ENCODE measurements at places on chromosomes 4 and X. TPM values are rescaled to one million over a fixed set of nuclear protein-coding genes. Genes with fewer than 3 reads are reported as not detected.

The HS6ST2 gene
- 0.08 TPM for total RNA-seq

DNA sequence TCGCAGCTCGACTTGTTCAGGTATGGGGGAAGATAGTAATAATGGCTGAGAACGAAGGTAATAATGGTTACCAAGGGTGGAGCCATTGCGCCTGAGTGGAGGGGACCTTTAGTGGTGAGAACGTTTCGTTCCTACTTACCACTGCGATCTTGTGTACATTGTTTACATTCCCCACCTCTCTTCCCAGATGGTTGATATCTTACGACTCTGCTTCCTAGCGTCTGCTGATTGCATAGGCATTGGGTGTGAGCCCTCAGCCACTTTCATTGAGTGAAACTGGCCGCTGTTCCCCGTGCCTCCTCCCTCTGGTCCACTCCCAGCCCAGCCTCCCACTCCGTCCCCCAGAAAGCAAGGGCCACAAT lies 850 bp downstream of the IGBP1 start:
- no peak for DNase-seq

The BEX4 gene
- 30.5 TPM for total RNA-seq

DNA sequence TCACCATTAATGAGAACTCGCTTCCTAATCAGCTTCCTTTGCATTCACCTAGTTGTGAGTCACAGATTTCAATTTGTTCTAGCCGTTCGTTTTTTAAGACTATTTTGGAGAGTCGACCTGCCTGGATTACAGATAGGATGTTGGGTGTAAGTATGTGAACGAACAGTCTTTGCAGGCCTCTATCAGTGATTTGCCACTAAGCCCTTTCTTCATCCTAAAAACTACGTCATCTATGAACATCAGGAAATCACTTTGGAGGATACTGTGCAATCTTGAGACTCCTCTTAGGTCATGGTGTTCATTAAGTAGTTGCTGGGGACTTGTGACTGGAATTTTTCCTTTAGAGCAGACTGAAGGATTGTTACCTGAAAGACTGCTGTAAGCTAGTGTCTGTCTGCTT lies 1.1 kb downstream of the POLA1 start:
- DNase-seq, result no peak

- no peak for DNase-seq
Observed at GRCh38 chr4:185383451-185383850, 12.3 kb downstream of the LRP2BP start.

DNA sequence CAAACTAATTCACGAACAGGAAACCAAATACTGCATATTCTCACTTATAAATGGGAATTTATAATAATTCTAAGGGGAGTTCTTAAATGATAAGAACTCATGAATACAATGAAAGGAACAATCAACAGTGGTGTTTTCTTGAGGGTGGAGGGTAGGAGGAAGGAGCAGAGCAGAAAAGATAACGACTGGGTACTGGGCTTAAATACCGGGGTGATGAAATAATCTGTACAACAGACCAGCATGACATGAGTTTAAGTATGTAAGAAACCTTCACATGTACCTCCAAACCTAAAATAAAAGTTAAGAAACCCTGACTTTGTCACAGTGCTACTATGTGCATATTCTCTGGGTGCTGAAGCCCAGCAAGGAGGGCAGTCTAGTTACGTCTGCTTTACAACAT lies 6.6 kb downstream of the FREM3 start:
- no peak for DNase-seq

DNA sequence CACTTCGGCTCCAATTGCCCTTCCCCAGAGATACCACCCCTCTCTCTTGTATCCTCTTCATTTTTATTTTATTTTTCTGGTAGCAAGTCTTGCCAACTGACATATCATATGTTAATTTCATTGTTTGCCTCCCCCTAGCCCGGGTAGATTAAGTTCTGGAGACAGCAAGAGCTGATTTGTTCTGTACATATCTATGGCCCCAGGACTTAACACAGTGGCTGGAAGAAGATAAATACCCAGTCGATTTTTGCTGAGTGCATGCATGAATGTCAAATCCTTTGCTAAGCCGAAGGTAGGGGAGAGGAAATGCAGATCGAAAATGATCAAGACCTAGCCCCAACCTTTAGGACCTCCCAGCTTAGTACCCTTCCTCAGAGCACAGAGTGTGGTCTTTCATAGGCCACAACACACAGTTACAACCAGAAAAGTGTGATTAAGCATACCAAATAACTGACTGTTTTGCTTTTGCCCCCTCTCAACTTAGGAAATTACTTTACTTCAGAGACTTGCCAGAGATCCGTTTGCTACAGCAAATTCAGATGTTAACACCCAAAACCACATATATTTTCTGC lies 58.7 kb upstream of the KLF3 start:
- no peak for DNase-seq

- DNase-seq, result no peak
Observed at GRCh38 chr4:89258506-89258905, 49.1 kb downstream of the GPRIN3 start.

The WWC2 gene
- 34.4 TPM for total RNA-seq

DNA sequence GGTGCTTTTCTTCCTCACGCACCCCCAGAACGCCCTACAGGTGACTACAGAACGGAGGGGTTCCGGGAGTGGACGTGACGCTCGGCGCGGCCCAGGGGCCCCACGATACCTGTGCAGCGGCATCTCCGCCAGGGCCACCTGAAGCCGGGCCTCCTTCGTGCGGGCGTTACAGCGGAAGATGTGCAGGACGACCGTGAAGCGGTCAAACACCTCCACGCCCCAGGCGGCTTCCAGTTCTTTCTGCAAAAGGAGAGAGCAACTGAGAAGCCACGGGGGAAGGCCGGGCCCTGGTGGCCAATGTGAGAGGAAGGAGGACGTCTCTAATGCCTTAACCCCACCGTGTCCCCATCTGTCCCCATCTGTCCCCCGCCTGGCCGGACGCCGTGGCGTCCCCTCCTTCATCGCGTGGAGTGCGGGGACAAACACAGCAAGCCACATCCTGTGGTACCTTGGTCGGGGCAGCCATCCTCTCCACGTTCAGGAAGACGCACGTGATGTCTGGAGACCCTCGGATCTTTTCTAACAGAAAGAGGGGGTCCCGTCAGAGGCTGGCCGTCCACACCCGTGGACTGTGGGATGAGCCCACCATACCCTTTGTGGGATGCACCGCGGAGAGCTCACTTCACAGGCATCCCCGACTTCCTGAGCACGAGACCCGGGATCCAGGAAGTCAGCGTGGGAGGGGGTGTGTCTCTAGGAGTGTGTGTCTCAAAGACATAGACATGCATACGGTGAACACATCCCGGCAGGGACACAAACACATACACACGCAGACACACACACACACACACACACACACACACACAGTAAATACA lies 3.6 kb downstream of the GTPBP6 start:
- peak; percentile 34 for DNase-seq

DNA sequence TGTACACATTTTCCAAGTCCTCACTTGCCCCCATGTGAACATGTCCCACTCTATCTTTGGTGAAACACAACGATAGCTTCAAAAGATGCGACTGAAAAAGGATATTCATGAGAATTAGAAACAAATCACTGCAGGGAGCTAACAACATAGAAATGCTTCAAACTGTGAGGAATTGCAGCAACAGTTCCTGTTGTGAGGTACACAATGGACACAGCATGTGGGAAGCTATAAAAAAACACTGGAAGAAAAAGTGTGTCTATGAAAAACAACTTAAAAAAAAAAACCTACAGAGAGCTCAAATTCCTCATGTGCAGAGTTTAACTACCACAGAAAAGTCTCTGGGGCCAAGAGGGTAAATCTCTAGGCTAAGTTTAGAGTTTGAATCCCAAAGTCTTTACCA lies 51.6 kb upstream of the BLTP1 start:
- no peak for DNase-seq

DNA sequence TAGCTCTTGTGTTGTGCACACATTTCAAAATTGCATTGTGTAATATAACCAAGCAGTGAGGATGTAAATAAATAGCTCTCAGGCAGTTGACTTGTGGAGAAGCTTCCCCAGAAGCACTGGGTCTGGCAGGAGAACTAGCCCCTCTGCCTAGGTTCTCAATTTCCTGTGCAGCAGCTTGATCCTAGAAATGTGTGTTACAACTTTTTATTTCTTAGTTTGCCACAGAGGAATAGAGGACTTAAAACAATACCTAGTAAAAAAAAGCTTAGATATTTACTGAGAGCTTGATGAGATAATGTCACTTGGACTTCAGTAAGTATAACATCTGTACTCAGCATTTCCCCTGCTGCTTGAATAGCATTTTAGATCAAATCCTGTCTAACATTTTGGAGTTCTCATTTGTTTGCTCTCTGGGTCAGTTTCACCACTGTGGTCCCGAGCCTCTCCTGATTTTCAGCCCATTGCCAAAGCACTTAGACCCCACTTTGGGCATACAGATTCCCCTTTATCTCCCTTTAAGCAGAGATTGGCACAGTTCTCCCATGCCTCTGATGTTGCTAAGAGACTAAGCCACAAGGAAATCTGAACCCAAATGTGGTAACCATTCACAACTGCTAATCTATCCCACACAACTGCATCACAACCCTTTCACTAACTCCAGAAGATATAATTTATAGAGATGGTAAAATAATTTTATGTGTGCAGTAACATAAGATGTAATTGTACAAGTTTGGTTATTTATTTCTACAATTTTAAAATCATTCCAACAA lies 98.2 kb upstream of the NRK start:
- DNase-seq, result no peak

- no peak for DNase-seq
Observed at GRCh38 chr4:143225167-143225566, 40.5 kb downstream of the USP38 start.

The ODAPH gene
- not detected for total RNA-seq

GRCh38 chrX:119156241-119156640 lies 28.6 kb upstream of the KIAA1210 start:
- DNase-seq, result no peak

- no peak for DNase-seq
Observed at GRCh38 chrX:31353095-31353494, 281.3 kb upstream of the FTHL17 start.

- DNase-seq, result no peak
Observed at GRCh38 chrX:66012094-66012534, 27.8 kb downstream of the VSIG4 start.

The ART3 gene
- 164 TPM for total RNA-seq

The HS3ST1 gene
- total RNA-seq, result 1.2 TPM

The MAGEB6B gene
- total RNA-seq, result not detected

The CYLC1 gene
- not detected for total RNA-seq

The GRPR gene
- total RNA-seq, result 0.13 TPM

The BRCC3 gene
- total RNA-seq, result 18.4 TPM

- DNase-seq, result no peak
Observed at GRCh38 chrX:134880866-134881265, 109.9 kb upstream of the SMIM10 start.

The DUSP21 gene
- not detected for total RNA-seq

The UCHL1 gene
- 9.5 TPM for total RNA-seq

- DNase-seq, result no peak
Observed at GRCh38 chr4:20028645-20029044, 223.1 kb upstream of the SLIT2 start.

The GAGE13 gene
- total RNA-seq, result not detected

All from Right ventricle myocardium superior (tissue), 1 donor.